ENCODE measurements at places on chromosomes 2 and 18.

GRCh38 chr2:147989809-147990403 is 30.6 kb downstream of the ORC4 start:
- DNase-seq = no peak

- no peak for DNase-seq
These were observed 326.9 kb downstream of the MEIS1 start for GRCh38 chr2:66761826-66762225.

DNA sequence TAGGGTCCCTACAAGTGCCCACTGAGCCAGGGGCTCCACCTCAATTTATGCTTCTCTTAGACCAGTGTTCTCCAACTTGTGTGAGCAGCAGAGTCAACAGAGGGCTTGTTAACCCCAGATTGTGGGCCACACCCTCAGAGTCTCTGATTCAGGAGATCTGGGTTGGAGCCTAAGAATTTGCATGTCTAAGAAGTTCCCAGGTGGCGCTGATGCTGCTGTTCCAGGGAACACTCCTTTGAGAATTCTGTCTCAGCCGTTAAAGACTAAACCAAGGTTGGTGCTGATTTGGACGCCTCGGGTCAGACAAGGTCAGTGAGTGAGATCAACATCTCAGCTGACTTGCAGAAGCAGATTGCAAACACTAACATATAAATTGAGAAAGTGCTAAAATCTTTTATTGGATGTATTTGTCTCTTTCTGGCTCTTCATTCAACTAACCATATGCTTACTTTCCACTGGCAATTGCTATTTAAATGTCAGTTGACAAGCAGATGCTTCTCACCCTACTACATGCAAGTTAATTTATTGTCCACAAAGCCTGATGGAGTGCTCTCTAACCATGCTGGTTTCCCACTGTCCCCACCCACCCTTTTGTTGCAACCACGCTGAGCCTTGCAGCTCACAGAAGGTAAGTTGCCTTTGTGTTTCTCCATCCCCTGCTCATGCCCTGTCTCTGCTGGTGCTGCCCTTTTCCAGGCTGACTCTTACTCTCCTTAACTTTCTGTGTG is 31.5 kb downstream of the LYPD1 start:
- DNase-seq = no peak

- no peak for DNase-seq
These were observed 163.5 kb downstream of the CDH19 start for GRCh38 chr18:66440433-66440832.

- no peak for DNase-seq
These were observed 79.0 kb downstream of the DNER start for GRCh38 chr2:229635371-229635680.

GRCh38 chr2:95380280-95380679 is 22.2 kb upstream of the FAHD2A start:
- peak; percentile 48 for DNase-seq

DNA sequence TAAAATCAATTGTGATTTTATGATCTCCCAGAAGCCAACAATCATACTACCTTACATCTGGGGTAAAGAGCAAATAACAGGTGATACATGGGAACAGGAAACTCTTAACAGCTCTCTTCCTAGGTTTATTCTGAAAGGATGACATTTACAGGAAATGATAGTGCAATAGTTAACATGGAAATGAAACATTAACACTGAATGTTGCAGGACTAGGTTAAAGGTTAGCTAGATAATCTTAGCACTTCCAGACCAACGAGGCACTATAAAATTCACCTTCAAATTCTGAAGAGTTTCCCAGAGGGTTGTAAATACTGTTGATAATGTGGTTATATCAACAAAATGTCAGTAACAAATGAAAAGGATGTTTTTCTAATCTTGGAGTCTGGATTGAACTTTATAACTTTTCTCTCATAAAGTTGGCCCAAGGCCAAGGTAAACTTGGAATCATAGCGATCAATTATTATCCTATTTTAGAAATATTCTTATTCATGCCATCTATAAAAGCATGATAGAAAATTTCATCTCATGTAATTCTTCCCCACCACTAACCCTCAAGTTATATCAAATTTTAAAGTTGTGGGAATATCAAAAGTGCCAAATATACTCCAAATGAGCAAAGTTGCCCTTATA is 32.9 kb upstream of the GCG start:
- no peak for DNase-seq

DNA sequence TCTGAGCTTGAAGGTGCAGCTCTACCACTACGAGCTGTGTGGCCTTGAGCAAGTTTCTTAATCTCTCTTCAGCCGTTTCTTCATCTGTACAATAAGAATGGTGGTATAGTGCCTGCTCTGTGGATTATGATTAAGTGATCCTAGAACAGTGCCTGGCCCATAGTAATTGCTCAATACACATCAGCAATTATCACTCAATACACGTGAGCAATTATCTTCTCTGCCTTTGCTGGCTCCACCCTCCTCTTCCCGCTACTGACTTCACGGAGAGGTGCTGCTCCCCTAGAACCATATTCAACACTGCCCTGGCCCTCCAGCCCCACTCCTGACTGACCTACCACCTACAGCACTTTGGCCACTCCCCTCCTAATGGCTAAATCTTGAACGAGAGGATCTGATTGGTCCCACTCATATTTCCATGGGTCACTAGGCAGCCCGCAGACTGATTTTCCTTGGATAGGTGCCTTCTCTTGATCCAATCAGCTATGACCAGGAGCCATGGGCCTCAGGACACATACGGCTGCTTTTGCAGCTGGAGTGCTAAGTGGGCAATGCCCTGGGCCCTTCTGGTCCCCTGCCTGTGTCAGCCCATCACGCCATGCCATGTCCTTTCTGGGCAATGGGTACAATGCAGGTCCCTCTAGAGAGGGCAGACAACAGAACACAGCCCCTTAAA is 77.5 kb downstream of the STPG4 start:
- no peak for DNase-seq

DNA sequence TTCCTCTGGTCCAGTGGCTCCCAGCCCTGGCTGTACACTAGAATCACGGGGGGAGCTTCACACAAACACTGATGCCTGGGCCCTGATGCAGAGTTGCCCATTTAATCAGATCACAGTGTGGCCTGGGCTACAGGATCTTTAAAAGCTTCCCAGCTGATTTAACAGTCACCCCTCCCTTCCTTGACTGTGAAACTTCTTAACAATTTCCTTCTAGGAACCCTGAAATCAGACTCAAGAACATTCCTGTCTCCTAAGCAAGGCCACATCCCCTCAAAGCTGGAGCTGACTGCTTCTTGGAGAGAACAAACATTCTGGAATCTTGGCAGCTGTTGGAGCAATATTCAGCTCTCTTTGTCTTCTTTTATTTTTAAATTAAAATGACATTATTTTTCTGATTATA is 88.7 kb downstream of the ADD2 start:
- no peak for DNase-seq

GRCh38 chr2:6183226-6183625 is 491.0 kb downstream of the SOX11 start:
- DNase-seq = no peak

- no peak for DNase-seq
These were observed 1154.8 kb upstream of the ZEB2 start for GRCh38 chr2:145674705-145675104.

GRCh38 chr2:52886556-52886955 is 881.0 kb upstream of the CHAC2 start:
- DNase-seq = no peak

GRCh38 chr18:25005541-25006403 is 346.2 kb downstream of the ZNF521 start:
- DNase-seq = no peak

DNA sequence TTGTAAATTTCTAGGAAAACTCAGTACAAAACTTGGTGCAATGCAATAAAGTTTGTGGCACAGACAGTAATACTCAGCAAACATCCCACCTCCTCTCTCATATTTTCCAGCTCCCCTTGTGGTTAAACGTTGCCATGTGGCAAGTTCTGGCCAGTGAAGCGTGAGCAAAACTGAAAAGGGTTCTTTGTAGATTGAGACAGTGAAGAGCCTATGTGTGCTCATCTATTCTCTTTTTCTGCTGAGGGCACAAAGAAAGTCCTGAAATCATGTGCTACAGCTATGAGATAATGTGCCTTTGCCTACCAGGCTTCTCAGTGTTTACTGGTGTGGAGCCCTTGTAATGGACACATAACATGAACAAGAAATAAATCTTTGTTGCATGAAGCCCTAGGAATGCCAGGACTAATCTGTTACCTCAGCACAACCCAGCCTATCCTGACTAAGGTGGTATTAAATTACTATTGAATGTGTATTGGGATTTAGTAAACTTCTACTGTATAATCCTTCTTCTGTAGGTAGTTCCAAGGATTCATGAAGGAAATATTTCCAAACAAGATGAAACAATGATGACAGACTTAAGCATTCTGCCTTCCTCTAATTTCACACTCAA is 13.0 kb upstream of the TYMS start:
- DNase-seq = no peak

GRCh38 chr18:9884532-9885140 is 1.1 kb upstream of the TXNDC2 start:
- no peak for DNase-seq

DNA sequence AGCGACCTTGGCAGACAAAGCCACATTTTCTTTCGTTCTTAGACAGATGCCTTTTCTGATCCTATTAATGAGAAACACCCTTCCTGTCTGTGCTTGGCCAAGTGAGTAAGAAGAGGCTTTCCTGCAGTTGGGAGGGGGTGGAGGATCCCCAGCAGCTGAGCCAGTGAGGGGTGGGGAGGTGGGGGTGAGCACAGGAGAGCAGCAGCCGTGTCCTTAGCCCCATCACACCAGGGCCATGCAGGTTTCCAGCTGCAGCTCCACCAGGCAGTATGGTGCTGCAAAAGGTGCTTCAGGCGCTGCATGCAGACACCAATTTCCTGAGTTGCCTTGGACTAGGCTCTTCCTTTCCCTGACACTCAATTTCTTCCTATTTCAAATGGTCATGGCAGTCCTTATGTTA is 123.3 kb upstream of the SIX2 start:
- no peak for DNase-seq

- DNase-seq = no peak
These were observed 32.1 kb upstream of the SIGLEC15 start for GRCh38 chr18:45793264-45793965.

DNA sequence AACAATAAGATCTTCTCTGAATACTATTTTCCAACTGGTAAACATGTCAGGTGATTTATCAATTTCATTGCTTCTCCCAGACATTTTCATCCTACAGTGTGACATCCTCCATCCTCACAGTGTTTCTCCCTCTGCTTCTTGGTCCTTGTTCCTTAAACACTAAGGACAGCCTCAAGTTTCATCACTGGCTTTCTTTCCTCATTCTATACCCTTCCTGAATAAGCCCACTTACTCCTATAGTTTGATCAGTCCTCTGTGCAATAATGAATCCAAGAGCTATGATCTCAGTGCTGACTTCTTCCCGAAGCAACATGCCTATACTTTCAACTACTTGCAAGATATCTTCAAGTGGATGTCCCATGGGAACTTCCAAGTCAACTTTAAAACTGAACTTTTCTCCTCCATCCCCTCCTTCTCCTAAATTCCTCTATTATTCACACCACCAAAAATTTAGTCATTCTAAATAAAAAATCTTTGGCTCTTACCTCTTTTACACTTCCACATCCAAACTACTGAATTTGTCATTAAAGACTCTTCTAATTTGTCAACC is 87.6 kb downstream of the FAM228A start:
- no peak for DNase-seq

- DNase-seq = no peak
These were observed 40.6 kb upstream of the ANXA4 start for GRCh38 chr2:69701100-69701945.

- no peak for DNase-seq
These were observed 351.2 kb downstream of the CDH2 start for GRCh38 chr18:27825689-27826088.

- no peak for DNase-seq
These were observed 4.6 kb upstream of the SEH1L start for GRCh38 chr18:12943215-12943614.

DNA sequence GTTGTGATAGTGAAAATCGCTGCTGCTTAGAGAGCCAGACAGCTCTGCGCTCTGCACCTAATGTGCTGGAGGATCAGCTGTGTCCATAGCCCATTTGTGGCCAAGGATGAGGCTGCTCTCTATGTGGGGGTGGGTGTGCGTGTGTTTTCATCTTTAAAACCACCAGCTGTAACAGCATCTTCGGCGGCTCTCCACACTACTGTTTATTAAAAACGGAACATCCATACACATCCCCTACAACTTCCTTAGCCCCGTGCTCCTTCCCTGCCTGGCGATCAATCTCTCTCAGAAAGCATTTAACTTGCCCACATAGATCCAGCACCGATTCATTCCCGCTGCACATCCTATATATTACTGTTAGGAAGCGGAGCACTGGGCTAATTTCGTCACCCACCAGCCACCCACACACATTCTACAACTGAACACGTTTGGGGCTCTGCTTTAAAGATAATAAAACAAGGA is 1.6 kb downstream of the CELF4 start:
- DNase-seq = no peak

- no peak for DNase-seq
These were observed 23.4 kb upstream of the STAT1 start for GRCh38 chr2:191037351-191037750.

- DNase-seq = no peak
These were observed 176.4 kb downstream of the AGAP1 start for GRCh38 chr2:235669983-235670962.

DNA sequence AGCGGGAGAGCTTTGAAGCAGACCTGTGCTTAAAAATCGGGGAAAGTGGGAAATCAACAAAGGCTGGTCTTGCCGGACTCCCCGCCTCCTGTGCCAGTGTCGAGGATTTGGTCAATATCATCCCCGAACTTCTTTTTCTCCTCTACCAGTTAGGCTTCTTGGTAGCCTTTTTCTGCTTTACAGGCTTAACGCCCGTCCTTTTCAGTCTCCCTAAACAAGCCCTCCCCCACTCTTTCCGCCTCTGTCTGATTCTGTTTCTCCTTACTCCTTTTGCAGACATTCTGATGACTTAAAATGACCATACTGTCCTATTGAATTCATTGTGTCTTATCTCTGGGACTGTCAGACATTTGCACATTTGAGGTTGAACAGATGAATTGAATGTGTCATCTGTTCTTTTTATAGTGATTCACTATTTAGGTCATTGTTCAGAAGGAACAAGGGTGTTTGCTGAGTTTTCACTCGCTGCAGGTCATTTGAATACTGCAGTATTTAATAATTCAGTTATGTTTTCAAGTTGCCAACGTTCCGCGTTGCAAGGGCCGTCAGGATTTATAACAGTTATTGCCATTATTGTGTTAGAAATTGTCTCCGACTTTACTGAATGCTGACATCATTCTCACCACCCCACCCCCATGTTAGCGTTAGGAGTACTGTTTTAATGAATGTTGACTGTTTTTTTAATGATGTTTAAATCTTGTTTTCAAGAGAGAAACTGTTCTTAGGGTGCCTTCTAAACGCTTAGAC is 1.1 kb downstream of the ITGAV start:
- DNase-seq = no peak

- DNase-seq = no peak
These were observed 463 bp downstream of the HS1BP3 start for GRCh38 chr2:20650393-20650876.

GRCh38 chr2:204604061-204604460 is 58.8 kb downstream of the PARD3B start:
- DNase-seq = no peak

- no peak for DNase-seq
These were observed 13.1 kb upstream of the GFPT1 start for GRCh38 chr2:69400121-69400520.

All from lower leg skin (tissue), 4 donors.